Fibroblast of skin of left quadriceps (primary cell): ENCODE measurements at places on chromosomes 1 and 21.

GRCh38 chr1:196723325-196724185 is 51.1 kb upstream of the CFHR3 start:
- DNase-seq = no peak

GRCh38 chr1:181086926-181087325 is 1.6 kb upstream of the IER5 start:
- no peak for DNase-seq

GRCh38 chr1:93661829-93662474 is 19.7 kb downstream of the BCAR3 start:
- no peak for DNase-seq

- DNase-seq = no peak
These were observed 263.6 kb downstream of the RWDD3 start for GRCh38 chr1:95497566-95497965.

DNA sequence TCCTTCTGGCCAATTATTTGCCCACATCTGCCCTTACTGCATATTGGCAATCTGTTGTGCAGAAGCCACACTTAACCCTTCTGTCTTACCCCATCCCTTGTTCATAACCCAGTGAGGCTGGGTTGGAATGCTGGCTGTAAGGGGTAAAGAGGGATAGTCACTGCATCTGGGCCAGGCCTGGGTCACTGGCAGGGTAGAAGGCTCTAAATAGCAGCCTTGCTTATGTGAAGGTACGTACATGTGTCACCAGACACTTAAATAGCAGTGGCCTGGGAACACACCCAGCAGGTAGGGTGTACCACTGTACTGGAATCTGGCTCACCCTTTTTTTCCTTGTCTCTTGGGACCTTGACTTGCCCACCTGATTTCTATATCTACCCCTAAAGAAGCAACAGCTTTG is 9.9 kb upstream of the TARS2 start:
- DNase-seq = no peak

GRCh38 chr21:27681038-27681437 is 714.1 kb upstream of the ADAMTS5 start:
- DNase-seq = no peak

DNA sequence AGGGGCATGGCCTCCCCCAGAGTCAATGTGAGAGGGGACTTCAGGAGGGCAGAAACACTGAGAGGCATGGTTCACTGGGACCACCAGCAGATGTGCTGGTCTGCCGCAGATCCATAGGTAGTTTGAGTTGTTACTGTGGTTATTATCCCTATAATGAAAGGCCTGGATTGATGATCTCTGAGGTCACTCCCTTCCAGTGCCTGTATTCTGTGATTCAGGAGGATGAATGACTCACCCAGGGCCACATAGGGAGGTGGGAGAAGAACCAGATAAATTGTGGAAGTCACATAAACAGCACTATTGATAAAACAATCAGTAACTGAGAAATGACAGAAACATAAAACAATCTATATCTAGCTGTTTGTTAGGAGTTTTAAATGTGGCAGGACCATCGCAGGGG is 22.7 kb upstream of the ACTL8 start:
- peak; percentile 12 for DNase-seq

GRCh38 chr1:78603206-78603605 is 17.0 kb upstream of the IFI44L start:
- DNase-seq = peak; percentile 56

DNA sequence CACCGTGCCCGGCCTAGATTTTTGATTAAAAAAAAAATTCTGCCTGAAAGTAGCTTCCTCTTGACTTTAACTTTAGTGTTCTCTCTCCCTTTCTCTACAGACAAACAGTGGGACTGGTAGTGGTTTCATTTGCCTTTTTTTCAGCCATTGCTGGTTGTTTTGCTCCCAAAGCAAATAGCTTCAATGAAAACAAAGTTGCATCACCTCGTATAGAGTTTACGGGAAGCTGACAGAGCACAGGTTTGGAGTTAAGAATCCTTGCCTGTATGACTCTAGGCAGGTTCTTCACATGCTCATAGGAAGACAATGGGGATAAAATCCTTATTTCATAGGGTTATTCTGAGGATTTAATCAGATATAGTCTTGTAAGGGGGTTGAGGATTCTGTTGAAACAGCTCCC is 21.6 kb downstream of the AADACL4 start:
- DNase-seq = no peak

GRCh38 chr1:100523038-100523652 is 14.8 kb upstream of the GPR88 start:
- DNase-seq = no peak

DNA sequence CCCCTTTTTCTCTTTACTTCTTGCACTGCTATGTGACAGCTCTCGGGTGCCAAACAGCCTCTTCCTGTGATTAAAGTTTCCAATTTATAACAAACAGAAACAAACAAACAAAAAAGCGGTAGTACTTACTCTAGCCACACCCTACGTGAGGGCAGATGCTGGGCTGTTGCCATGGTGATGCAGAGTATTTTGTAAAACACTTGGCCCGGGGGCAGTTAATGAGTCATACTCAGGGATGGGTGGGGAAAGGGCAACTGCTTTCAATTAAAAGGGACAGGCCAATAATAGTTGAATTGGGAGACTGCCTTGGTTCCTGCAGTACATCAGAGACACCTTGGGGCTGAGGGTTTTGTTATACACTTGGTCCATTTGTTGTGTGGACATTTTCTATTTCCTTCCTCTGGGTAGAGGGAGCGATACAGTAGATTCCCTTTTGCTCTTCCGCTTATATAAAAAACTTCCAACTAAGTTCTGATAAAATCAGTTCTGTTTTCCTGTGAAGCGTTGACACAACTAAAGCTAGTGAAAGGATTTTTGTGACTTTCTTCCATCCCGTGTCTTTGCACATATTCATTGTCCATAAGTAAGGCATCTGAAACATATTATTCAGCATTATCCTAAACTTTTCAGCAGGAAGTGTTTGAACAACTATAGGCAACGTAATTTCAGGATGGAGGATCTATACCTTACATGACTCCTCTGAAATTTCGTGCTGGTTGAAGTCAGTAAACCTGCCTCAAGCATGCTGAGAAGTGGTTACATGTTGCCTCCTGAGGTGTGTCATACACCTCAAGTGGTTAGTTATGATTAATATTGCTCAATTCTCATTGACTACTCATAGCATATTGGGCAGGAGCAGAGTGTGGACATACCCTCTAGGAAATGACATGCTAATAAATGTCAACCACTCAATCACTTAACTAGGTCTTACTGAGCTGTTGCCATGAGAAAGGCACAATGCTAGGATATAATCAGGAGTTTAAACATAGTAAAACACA is 36.7 kb upstream of the THEM4 start:
- DNase-seq = peak; percentile 90

GRCh38 chr1:106344494-106344893 is 712.0 kb upstream of the PRMT6 start:
- no peak for DNase-seq

- no peak for DNase-seq
These were observed 22.0 kb upstream of the DNASE2B start for GRCh38 chr1:84376000-84376910.

- no peak for DNase-seq
These were observed 146.9 kb upstream of the POGK start for GRCh38 chr1:166692346-166692745.
